Kidney glomerular epithelial cell (primary cell): ENCODE measurements at places on chromosomes 7 and 10.

- DNase-seq, result no peak
Observed at GRCh38 chr7:18976715-18977471, 140.5 kb downstream of the TWIST1 start.

GRCh38 chr7:11776039-11776438 is 56.0 kb downstream of the THSD7A start:
- no peak for DNase-seq

DNA sequence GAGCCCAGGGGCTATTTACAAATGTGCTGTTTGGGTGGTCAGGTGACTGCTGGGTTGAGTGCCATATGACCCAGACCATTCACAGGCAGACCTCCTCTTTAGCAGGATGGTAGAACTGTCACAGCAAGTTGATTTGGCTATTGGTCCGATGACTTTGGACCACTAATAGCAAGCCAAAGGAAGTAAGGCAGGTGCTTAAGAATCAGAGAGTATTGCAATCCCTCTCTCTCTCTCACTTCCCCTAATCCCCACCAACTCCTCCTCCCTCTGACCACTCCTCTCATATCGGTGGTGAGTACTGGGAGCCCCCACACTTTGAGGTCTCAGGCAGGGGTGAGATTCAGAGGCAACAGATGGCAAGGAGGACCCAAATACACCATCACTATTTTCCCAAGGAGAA is 165.3 kb downstream of the TRIL start:
- DNase-seq, result no peak

DNA sequence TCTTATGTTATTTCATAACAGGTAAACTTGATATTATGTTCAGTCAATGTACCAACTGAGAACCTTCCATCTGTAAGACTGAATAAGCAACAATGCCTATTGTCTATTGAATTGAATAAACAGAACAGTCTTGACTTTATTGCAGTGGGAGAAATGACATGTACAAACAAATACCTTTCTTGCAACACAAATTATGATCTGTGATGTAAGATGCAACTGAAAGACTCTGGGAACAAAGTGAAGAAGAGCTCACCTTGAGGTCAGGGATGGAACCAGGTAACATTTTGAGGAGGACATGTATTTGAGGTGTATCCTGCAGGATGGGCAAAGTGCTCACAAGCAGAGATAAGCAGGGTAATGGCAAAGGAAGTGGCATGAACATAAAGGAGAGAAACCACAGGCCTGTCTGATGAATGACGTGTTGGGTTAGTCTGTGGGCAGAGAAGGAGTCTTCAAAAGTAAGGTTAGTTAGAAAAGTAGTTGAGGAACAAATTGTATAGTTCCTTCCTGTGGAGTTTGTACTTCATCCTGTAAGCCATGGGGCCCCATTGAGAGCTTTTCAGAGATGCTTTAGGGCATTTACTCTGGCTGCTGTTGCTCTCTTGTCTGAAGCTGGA is 9.5 kb downstream of the PNLIPRP3 start:
- DNase-seq, result no peak

GRCh38 chr7:134084488-134085144 is 42.5 kb upstream of the LRGUK start:
- no peak for DNase-seq

- no peak for DNase-seq
Observed at GRCh38 chr7:102412548-102412947, 16.4 kb downstream of the PRKRIP1 start.

DNA sequence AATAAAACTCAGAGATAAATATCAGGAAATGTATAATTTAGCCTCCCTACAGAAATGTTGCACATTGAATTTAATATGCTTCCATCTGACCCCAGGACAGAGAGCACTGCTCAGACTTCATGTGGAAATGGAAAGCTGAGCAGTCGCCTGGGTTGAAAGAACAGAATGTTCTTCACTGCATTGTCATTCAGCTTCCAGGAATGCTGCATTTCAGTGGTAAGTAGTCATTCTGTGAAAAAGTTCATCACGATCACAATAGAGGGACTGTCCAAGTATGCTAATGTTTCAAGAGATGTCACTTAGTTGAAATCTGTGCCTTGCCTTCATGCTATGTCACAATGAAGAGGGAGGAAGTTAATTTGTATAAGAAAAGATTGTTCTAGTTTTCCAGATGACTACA is 147.3 kb downstream of the NRCAM start:
- DNase-seq, result peak; percentile 60

DNA sequence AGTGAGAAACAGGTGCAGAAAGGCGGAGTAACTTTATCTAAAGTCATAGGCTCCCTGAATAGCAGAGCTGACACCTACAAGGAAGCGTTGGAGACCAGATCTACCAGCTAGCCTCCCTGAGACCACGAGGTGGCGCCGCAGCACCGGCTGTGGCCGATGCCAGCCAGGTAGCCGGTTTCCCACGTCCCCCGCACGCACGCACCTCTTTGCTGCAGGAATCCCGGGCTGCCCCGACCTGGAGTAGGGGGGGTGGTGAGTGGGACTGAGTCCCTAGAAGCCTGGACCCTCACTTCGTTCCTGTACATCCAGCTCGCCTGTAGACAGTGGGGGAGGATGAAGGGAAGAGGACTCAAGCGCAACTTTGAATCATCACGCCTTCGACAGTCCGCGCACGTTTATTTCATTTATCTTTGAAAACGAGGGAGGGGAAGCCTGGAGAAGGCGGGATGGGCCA is 3.7 kb downstream of the ELOVL3 start:
- DNase-seq, result peak; percentile 47

GRCh38 chr10:129123428-129123827 is 343.6 kb upstream of the MGMT start:
- no peak for DNase-seq

DNA sequence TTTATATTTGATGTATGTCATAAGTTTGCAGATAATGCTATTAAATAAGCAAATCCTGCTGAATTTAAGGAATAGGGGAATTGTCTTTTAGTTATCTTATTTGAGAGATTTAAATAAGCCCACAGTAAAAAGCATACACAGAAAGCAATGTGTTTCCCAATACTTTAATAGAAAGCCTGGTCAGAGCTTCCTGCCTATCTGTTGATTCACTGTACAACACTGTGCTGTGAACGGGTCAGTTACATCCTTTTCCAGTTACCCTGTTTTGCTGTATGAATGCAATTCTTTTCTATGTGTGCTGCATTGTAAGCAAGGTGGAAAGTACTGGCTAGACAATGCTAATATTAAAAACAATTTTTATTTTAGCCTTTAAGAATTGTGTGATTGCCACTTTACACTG is 81.2 kb downstream of the ANKRD7 start:
- no peak for DNase-seq

- no peak for DNase-seq
Observed at GRCh38 chr10:131888186-131888604, 12.6 kb upstream of the PPP2R2D start.

GRCh38 chr7:130882396-130882795 is 148.4 kb upstream of the KLF14 start:
- DNase-seq, result no peak

GRCh38 chr7:116540743-116541142 is 15.9 kb downstream of the CAV1 start:
- peak; percentile 55 for DNase-seq

DNA sequence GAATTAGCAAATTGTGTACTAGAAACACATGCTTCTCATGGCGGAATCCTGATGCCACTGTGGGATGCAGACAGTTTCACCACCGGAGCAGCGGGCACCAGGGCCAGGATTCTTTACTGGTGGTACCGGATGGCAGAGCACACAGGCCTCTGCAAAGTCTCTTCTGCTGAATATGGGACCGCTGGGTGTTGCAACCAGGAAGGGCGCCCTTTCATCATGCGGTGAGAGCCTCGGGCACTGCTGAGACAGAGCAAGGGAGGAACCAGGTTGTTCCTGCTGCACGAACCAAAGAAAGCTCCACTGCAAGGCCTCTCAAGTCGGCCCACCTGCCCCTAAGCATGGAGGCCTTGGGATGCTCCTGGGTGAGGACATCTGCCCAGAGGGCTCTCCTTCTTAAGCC is 57.0 kb upstream of the NMT2 start:
- no peak for DNase-seq

DNA sequence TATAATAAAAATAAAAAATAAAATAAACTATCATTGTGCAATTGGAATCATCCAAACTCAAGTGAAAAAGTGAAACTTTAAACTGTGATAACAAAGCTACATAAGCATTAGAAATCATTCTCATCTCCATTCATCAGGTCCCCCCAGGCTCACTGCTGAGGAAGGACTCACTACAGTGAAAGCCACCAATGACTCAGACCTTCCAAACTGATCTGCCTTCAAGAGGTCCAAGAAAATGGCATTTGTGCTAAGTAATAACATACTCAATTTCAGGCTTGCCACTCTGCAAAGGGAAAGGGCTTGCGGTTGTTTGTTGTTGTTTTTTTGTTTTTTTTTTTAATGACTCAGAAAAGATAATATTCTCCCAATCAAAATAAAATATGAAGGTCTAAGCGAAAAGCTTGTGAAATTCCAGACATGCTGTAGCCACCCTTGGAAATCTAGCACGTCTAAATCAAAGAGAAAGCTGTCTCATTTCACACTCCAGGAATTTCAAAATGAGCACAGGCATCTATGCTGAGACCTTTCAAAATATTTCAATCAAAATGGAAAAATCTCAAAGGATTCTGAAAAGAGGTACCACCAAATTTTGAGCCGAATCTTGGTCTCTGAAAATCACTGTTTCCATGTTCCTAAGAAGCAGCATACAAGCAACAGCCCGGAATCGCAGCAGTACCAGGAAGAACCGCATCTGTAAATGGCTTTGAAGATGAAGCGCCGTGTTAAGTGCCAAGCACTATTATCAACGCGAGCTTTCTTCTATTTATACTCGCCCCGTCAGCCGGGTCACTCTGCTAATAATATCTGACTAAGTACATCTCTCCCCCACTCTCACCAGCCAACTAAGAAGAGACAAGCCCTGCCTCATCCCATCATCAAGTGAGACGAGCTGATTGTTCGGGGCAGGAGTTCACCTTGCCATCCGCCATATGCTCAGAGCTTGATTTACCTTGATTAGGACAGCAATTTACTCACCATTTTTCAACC is 13.5 kb downstream of the SFMBT2 start:
- DNase-seq, result no peak

- no peak for DNase-seq
Observed at GRCh38 chr7:107843184-107843583, 40.2 kb upstream of the SLC26A3 start.

GRCh38 chr10:84193846-84194423 is 402 bp upstream of the CDHR1 start:
- DNase-seq, result no peak

DNA sequence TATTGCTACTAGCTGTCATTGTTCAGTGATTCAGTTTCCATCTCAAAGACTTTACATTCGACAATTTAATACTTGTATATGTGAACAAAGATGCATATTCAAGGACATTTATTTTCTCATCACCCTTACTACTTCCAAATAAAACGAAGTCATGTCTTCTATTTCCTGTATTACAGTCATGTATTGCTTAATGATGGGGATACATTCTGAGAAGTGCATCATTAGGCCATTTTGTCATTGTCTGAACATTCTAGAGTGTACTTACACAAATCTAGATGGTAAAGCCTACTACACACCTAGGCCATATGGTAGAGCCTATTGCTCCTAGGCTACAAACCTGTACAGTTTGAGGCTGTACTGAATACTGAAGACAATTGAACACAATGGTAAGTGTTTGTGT is 6.5 kb downstream of the C10orf95 start:
- no peak for DNase-seq

GRCh38 chr10:107611115-107611514 is 446.6 kb upstream of the SORCS1 start:
- no peak for DNase-seq

GRCh38 chr10:126504063-126504760 is 115.9 kb upstream of the ADAM12 start:
- peak; percentile 62 for DNase-seq

DNA sequence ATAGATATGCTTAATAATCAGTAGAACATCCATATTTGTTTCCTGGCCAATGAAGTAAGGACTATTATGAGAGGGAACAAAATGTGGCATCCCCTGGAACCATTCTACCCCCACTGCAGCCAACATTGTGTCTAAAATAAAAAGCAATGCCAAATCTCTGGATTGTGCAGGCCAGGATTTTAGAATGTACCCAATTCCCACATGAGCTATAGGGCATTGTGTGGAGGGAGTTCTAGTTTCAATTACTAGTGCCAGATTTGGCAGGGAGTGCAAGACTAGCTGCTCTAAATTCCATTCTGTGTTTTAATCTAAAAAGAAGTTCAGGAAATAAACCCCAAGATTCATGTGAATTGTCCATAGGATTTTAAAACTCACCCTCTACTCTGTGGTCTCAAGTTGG is 112.3 kb downstream of the HGF start:
- DNase-seq, result no peak

- no peak for DNase-seq
Observed at GRCh38 chr10:74846958-74847357, 20.6 kb downstream of the KAT6B start.

DNA sequence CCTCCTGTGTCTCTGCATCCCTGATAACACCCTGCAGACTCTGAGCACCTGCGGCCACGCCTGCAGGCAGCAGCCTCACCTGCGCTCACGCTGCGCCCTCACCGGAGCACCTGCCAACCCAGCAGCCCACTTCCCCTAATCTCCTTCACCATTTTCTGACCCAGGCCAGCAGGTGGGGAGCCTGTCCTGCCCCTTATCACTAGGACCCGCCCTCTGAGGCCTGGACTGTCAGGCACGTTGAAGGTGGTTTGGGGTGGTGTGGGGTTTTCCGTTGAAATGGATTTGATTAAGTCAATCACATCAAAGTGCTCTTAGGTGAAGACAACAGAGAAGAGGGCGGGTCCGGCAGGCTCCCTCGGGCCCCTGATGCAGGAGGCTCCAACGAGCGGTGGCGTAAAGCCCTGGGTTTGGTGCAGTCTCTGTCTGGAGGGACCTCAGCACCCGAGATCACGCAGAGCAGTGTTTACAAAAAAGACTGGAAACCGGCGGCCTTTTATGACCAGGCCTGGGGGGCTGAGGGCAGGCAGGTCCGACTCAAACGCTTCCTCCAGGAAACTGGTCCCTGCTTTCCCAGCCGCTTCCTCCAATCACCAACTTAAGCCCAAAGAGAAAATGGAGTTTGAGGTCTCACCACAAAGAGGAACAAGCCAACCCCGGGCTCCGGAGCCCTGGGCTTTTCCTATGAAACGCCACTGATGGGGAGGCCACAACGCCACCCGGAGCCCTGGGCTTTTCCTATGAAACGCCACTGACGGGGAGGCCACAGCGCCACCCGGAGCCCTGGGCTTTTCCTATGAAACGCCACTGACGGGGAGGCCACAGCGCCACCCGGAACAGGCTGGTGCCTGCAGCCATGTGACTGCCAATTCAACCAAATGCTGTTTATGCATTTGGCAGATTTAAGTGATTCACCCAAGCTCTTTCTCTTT is 45.5 kb downstream of the DPYSL4 start:
- no peak for DNase-seq

DNA sequence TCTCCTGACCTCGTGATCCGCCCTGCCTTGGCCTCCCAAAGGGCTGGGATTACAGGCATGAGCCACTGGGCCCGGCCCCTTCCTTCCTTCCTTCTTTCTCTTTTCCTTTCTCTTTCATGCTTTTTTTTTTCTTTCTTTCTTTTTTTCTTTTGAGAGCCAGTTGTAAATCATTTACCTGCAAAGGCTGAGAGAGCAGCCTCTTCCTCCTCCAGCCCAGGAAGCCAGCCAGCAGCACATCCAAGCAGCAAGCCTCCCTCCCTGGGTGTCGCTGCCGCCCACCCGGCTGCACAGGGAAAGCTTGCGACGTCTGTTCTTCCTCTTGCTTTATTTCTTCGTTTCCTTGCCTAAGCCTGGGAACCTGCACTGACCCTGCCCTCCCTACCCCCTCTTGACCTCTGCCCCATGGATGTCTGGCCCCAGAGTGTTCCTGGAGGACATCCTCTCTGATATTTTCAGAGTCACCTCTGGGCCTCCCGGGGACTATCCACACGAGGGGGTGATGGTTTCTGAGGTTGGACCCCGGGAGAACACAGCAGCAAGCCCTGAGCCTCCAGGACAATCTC is 62.8 kb upstream of the MYL10 start:
- DNase-seq, result peak; percentile 76
